Fibroblast of lung (primary cell): ENCODE measurements at places on chromosomes 16 and 17.
A peak's percentile ranks its signal among the peaks of the same experiment; 100 is the strongest.

GRCh38 chr17:70588003-70588402 is 418.7 kb downstream of the KCNJ2 start:
- peak; percentile 65 for DNase-seq

GRCh38 chr17:830950-831349 is 48.8 kb downstream of the MRM3 start:
- no peak for DNase-seq

GRCh38 chr17:48544349-48545021 is 424 bp downstream of the HOXB2 start:
- peak; percentile 98 for DNase-seq

GRCh38 chr16:17622366-17622765 is 151.6 kb upstream of the XYLT1 start:
- DNase-seq, result no peak

DNA sequence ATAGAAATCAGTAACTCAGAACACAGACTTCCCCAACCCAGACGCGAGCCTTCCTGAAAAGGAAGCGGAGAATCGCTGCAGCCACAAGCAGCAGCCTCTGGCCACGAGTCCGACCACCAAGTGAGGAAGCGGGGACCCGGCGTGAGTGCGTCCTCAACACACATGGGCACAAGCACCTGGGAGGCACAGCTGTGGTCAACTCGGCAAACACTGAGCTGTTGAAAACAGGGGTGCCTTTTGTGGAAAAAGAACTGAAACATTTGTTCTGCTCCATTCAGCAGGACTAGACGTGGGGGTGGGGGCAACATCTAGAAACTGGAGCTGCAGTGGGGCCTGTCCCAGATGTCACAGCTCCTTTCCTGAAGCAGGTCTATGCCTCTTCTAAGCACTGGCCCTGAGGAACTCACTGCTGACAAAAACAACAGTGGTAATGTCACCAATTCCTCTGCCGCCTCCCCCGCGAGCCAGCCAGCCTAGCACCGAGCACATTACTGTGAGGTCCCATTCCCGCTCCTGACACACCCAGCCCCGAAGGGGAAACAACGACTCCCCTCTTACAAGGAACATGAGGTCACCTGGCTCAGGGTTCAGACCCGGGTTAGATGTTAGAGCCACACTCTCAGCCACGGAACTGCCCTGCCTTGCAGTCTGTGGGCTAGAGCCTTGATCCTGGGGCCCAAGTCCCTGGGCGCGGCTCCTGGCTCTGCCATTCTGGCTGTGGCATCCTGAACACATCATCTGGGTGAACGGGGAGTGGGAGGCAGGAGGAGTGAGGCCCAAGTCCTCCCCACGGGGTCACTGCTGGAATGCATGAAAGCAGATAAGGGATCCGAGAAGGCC is 29.0 kb downstream of the KDM8 start:
- DNase-seq, result peak; percentile 32

DNA sequence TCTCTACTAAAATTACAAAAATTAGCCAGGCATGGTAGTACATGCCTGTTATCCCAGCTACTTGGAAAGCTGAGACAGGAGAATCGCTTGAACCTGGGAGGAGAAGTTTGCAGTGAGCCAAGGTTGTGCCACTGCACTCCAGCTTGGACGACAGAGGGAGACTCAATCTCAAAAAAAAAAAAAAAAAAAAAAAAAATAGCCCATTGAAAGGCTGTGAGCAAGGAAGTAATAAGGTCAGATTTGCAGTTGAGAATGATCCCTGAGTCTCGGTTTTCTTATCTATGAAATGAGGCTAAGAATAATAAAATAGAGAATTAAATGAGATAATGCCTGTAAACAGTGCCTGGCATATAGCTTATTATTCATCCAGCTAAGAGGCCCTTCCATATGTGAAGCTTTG is 1.3 kb upstream of the PDK2 start:
- DNase-seq, result no peak

- no peak for DNase-seq
These were observed 41.8 kb upstream of the SLC12A3 start for GRCh38 chr16:56823081-56823733.

- DNase-seq, result no peak
These were observed 193.8 kb downstream of the SLC39A11 start for GRCh38 chr17:72898725-72899124.

GRCh38 chr16:55494994-55495421 is 13.9 kb upstream of the LPCAT2 start:
- peak; percentile 97 for DNase-seq

DNA sequence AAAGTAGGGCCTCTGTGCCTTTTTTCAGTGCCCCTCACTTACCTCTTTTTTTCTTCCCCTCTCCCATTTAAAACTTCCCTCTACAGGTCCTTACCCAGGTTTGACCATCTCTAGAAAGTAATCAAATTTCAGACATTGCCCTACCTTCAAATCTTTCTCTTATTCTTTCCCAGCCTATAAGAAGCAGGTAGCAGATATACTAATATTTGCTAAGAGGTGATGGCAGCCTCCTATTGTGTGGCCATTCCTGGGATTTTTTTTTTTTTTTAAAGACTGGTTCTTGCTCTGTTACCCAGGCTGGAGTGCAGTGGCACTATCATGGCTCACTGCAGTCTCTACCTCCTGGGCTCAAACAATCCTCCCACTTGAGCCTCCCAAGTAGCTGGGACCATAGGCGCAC is 111.1 kb upstream of the HAS3 start:
- no peak for DNase-seq

DNA sequence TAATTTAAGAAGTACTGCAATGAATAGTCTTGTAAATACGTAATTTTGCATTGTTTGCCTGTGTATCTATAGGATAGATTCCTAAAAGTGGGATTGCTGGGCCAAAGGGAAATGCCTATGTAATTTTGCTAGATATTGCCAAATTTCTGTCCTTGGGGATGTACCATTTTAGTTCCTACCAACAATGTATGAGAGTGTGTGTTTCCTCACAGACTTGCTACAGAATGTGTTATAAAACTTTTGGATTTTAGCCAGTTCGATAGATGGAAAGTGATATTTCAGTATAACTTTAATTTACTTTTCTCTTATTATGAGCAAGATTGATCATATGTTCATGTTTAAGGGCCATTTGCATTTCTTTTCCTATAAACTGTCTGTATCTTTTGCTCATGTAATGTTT is 8.3 kb downstream of the TANGO6 start:
- no peak for DNase-seq

DNA sequence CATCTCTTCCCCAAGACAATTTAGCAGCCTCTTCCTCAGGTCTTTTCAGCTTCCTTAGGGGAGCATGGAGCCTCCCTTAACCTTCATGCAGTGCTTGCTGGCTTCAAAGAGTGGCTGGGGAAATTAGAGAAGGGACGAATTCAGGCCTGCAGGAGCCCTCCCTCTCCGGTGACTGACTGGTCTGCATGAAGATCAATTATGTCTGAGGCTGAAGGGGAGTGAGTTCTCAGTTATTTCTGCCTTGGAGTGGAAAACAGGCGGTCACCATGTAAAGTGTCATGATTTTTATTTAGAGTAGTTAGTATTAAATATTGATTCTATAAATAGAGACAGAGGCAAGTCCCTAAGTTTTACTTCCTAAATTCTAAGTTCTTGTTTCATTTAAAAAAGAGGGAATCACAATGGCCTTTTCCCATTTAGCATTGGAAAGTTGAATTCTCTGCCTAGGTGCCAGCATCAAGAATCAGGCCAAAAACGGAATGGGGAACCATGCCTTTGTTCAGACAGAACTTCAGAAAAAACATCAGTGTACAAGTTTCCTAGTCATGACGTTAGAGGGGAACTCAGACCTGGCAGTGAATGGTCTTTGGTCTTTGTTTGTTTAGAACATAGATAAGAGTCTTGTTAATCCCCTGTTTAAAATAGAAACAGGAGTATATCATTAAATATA is 4.4 kb downstream of the GABARAPL2 start:
- DNase-seq, result no peak

DNA sequence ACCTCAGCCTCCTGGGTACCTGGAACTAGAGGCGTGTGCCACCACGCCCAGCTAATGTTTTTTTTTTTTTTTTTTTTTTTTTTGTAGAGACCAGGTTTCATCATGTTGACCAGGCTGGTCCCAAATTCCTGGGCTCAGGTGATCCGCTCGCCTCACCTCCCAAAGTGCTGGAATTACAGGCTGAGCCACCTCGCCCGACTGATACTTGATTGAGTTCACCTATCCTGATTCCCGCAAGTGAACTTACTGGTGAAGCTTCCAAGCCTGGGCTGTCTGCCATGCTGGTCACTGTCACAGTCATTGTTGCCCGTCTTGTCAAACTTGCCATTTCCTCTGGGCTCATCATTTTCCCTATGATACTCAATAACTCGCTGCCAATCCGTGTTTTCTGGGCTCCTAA is 71.1 kb upstream of the MTMR4 start:
- DNase-seq, result no peak

DNA sequence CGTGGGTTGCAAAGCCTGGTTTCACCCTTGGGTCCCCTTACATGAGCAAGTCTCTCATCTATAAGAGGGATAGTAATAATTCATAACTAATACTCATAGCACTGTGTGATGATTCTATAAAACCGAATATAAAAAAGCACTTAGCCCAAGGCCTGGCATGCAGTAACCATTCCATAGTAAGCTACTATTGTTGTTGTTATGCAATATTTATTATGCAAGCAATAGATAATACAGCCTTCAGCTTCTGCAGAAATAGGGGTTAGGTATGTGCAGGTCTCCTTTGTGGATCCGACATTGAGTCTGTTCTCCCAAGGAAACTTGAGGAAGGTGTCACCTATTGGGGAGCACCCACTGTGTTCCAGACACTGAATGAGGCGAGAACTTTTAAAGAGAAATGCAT is 401.1 kb downstream of the UTP18 start:
- no peak for DNase-seq

DNA sequence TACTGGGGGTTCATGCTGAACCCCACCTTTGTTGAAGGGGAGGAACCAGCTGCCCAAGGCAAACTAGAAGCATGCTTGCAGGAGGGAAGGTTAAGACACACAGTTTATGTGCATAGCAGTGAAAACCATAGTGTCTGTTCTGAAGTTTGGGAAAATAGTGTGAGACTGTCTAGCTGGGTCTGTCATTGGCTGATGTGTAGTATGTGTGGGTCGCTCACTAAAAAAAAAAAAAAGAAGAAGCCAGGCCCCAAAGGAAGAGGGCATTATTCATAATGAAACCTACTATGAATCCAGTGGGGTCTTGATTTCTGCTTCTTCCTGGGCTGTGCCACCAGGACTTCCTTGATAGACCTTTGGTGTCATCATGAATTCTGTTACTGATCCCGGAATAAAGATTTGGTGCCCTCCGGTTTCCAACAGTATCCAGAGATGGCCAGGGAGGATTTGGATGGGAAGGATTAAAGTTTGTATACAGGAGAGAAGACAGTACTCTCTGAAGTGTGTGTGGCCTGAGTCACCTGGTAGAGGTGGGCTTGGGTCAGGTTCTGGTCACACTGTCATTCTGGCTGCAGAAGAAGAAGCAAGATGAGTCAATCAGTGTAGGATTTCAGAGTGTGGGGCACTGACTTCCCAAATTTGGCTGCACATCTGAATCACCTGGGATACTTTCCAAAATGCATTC is 220.3 kb downstream of the PRKCA start:
- DNase-seq, result peak; percentile 71
